ENCODE measurements at places on chromosomes 5 and 9.
A peak's percentile ranks its signal among the peaks of the same experiment; 100 is the strongest.

GRCh38 chr9:137138722-137139467, at the start of gene GRIN1:
Gene GRIN1 (plus strand): TSS chr9:137139154. CDS start chr9:137139487, 333 bp downstream.
- DNase-seq: peak; percentile 80

- no peak for DNase-seq
These were observed 50.5 kb upstream of the OLFM1 start for GRCh38 chr9:135036861-135037465.

GRCh38 chr5:54883374-54884194, 101.8 kb downstream of the ESM1 start:
- DNase-seq: peak; percentile 79

DNA sequence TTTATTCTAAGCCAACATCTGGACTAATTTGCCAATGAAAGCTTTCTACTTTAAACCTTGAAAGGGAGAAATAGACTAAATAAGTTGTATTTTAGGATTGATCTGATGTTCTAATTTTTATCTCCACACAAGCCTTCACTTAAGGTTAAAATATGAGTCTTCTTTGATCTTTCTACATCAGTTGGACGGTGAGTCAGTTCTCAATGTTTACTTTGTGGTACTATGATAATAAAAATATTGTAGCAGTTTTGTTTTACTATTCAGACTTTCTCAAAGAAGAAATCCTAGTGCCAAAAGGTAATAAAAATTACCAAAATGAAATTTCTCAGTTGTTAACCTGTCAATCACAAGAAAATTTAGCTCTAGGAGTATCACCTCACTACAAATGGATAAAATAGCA, 203.5 kb upstream of the RGMB start:
- DNase-seq: no peak

DNA sequence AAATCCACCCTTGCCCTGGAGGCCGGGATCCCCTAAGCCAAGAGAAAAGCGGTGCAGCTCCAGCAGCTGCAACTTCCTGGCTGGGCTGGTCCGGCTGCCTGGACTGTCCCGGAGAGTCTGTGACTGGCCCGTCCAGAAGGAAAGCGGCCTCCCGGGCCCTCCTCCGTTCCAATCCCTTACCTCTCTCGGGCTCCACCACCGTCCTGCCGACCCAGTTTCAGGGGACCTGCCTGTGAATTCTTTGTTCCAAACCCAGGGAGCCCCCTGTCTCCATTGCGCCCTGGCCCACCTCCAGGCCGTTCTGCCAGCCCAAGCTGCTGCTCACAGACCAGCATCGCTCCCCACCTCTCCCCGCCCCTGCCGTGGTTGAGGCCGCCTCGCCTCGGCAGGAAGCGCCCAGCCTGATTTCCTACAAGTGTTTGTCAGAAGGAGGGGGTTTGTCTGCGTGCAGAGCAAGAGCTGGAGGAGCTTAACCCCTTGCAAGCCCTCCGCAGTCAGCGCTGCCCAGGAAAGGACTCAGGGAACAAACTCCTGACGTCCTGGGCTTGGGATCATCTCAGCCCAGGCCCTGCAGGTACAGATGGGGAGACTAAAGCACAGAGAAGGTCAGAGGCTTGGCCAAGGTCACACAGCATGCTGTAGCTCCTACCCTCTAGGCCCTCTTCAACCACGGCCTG, at the start of gene AKNA:
TSS of gene AKNA (minus strand) at position 303 of the 677 bp plus-strand sequence. CDS start 6,649 bp downstream, outside the sequence.
- peak; percentile 88 for DNase-seq

GRCh38 chr9:89701221-89701798, 96.5 kb downstream of the GADD45G start:
- no peak for DNase-seq

DNA sequence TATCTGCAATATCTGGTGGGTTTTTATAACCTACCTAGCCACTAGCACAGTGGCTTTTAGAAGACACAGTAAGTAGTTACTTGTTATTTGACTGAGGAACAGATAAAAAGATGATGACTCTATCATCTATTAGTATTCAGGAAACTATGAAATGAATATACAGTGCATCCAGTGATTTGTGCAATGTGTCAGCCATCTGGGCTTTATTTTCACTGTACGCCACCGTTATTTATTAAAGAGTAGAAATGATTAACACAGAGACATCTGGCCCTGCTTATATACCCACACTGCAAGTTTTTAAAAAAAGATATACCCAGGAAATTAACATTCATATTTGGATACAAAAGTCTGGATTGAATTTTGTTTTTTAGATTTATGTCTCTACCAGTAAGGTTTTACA, 408.4 kb downstream of the PDE4D start:
- DNase-seq: no peak

DNA sequence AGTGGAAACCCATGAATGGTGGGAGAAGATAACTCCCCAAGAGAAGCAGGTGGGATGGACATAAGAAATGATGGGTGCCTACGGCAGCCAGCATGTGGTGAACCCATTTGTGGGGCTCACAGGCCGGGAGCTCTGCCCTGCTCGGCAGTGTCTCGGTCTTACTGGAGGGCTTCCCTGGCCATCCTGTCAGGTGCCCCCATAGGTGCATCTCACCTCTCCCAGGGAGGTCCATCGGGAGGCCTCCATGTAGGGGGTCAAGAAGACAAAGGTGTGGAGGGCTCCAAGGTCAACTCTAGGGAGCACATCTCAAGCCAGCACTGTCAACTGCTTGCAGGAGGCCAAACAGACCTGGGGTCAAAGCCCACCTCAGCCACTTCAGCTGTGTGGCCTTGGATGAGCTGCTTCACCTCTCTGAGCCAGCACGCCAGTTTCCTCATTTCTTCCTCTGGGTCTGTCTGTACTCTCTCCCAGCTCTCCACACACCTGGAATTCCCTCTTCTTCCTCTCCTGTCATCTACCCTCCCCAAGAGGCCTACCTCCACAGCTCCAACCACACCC, 10.5 kb upstream of the ADGRD2 start:
- no peak for DNase-seq

DNA sequence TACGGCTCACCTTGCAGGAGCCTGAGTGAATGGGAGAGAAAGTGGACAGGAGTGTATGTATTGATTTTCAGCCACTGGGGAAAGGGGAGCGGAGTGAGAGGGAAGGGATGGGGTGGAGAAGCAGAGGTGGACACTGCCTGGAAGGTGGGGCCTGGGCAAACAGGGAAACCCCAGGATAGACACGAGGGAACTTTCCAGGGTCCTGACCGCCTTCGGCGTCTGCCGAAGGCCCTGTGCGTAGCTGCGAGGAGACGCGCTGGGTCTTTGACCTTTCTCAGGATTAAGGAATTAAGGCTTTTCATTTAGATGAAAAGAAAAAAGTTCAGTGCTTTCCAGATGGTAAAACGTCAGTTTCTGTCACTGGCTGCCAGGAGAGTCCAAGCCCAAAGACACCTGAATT, 134.6 kb upstream of the RAPGEF1 start:
- DNase-seq: no peak

- no peak for DNase-seq
These were observed 2.3 kb downstream of the SPATA24 start for GRCh38 chr5:139401546-139401945.

GRCh38 chr9:85142496-85142911, 473.0 kb downstream of the NTRK2 start:
- peak; percentile 26 for DNase-seq

DNA sequence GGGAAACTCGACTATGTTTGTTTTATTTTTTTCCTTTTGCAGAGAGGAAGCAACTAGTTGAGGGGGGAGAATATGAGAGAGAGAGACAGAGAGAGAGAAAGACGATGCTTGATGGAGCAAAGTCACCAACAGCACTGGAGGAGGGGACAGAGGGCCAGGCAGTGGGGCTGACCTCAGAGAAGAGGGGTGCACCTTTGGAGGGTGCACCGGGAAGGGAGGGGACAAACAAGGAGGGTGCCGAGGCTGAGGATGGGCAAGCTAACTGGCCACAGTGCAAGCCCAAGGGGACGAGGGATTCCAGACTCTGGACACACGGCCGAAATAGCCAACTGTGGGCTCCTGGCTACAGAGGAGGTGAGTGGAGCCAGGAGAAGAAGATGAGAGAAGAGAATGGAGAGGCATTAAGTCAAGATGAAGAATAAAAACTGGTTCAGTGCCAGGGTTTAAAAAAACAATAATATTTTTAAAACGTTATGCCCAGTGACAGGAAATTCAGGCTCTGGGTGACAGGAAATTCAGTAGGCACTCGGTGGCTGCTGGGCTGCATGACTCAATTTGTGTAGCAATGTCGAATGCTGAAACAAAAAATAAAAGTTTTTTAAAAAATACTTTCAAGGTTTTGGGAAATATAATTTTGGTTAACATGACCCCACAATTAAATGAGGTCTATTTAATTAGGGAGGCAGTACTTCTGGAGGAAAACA, 13.3 kb upstream of the GLRX start:
- no peak for DNase-seq

GRCh38 chr9:69433392-69433791, 108.4 kb downstream of the ENTREP1 start:
- DNase-seq: no peak

DNA sequence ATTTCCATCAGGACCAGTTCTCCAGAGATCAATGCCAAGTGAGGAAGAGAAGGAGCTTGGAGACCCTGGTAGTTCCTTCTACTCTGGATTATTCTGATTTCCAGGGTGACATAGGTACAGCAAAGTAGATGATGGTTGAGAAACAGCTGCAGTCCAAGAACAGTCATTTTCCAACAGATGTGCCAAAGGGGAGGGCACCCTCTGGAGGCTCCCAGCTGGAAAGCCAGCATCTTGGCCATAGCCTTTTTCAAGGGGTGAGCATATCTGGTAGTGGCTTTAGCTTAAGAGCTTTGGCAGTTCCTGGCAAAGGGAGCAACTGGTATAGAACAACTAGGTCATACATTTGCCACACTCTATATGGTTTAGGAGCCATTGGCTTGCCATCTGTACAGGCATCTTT, 492.7 kb downstream of the RASEF start:
- no peak for DNase-seq

GRCh38 chr5:158882660-158883059, 217.1 kb downstream of the EBF1 start:
- no peak for DNase-seq

GRCh38 chr9:130053504-130054324, at the start of gene GPR107:
Gene GPR107 (plus strand): TSS chr9:130053906. CDS start chr9:130053933, 27 bp downstream.
- DNase-seq: peak; percentile 90

DNA sequence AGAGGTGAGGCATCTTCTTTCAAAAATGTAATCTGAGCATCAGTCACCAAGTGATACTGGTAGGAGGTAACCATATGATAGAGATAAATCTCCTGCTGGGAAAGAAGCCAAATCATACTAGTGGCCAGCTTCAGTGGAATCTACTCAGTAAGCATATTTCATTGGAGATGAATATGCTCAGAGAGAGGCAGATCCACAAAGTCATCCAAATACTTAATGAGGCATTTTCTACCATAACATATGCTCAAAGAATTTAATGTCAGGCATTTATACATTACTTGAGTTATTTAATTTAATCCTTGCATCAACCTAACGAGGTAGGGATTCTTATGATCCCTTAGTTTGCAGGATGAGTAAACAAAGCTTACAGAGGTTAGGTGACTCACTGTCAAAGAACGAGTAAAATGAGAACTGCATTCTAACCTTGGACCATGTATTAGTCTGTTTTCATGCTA, 50.9 kb upstream of the DMRTA1 start:
- DNase-seq: no peak

DNA sequence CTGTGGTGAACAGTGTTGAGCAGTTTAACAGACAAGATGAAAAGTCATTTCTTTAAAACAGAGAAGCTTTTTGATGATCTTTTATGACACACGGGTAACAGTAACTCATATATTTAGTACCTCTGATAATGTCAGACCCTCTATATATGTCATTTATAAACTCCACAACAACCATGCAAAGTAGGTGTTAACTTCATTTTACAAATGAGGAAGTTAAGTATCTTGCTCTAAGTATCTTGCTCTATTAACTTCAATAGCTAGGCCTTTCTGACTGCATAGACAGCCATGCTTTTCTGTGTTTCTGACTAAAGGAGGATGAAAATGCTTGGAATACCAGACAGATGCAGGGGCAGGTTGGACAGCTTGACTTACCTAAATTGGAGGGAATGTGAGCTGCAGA, 1.8 kb downstream of the NUDT2 start:
- no peak for DNase-seq

DNA sequence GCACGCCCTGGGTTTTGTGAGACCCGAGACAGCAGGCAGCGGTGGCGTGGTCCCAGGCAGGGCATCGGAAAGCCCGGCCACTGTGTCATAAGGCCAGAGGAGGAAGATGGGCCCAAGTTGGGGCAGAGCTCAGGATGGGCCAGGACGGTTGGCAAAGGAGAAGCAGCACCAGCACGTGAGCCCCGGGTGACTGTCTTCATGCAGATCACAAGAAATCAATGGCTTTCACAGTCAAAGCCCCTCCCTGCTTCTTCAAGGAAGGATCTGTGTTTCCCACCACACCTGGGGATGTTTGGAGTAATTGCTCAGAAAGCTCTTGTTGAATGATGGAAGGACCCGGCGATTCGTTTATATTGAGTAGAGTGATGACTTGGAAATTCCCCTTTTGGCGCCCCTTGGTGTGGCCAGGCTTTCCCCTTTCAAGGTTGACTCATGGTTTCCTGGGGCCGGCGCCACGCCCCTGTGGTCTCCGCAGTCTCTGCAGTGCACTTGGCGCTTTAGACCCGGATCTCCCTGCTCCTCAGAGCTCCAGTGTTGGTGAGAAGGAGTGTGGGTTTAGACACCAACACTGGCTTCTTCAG, 52.1 kb downstream of the IL31RA start:
- DNase-seq: no peak

- DNase-seq: no peak
These were observed 44.9 kb upstream of the ADAMTSL1 start for GRCh38 chr9:18429070-18429469.

DNA sequence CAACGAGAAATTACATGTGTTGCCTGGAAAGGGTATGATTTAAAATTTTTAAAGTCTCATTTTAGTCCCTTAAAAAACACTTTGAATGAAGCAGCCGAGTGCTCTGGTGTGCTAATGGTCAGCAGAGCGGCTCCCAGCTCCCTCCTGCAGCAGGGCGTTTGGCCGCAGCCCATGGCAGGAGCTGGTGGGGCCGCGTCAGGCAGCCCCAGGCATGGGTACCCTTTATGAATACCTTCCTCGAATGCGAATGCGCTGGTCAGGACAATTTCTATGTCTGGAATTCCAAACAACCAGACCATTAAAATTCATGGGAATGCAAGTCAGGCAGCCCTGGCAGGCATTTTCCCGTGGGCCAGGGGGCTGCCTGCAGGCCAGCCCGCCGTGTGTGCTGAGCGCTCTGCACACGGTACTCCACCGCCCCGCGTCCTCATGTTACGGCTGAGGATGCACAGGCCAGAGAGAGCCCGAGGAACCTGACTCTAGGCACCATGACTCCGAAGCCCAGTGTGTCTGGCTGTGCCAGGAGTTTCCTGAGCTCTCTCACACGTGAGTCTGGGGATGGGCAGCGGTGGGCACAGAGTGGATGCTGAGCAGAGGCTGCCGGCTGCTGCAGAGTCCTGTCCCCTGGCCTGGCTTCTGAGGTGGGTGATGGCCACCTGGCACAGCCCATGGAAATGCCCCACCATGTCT, 123.7 kb downstream of the WNK2 start:
- DNase-seq: no peak

DNA sequence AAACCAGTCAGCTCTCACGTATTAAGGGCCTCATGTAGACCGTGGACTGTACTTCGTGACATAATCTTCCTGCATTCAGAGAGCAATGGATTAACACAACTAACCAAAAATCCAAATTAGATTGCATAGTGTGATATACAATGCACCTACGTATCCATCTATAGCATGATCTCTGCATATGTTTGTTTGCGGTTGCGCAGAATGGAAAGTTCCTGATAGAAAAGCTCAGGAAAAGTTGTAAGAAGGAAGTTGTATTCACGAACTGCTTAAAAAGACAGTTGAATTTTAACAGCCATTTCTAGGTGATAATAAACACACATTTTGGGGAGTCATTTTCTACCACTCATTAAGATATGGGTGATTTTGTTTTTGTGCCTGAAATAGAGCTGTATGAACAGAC, 869.0 kb downstream of the TLE4 start:
- no peak for DNase-seq

Measured in hepatocyte (in vitro differentiated cells).